Upper lobe of left lung (tissue), 6 donors: ENCODE measurements at places on chromosomes 6 and 20. TPM values are rescaled to one million over a fixed set of nuclear protein-coding genes. Genes with fewer than 3 reads are reported as not detected.

DNA sequence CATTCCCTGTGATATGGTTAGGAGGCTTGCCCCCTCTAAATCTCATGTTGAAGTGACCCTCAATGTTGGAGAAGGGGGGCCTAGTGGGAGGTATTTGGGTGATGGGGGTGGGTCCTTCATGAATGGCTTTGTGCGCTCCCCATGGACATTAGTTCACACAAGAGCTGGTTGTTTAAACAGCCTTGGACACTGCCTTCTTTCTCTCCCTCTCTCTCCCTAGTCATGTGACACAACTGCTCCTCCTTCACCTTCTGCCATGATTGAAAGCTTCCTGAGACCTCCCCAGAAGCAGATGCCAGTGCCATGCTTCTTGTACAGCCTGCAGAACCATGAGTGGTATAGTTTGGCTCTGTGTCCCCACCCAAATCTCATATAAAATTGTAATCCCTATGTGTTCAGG lies 117.2 kb upstream of the SLC22A16 start:
- H3K27ac ChIP-seq = no peak overlapping the region
- no peak overlapping the region for H3K4me3 ChIP-seq
- H3K36me3 ChIP-seq = no peaks in the 10 kb centered on the region
- DNase-seq = no peak

DNA sequence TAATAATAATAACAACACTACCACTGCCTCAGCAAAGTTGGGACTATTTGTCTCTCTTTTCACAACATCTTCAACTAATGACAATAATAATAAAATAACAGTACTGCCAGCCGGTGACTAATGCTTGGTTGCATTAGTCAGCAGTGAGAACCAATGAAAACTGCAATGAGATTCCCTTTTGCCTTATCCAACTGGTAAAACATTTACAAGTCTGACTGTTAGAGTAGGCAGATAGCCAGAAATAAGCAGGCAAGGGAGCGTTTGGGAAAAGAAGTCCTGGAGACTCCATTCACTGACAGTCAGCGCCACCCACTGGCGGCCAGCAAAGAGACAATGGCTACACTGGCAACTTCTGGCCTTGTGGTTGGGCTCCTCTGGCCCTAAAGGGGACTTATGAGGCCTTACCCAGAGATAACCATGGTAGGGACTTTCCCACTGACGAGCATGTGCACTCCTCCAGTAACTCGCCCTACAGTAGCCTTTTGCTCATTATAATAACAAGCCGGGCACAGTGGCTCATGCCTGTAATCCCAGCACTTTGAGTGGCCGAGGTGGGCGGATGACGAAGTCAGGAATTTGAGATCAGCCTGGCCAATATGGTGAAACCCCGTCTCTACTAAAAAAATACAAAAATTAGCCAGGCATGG lies 3.4 kb upstream of the NSFL1C start:
- DNase-seq = peak; percentile 91
- H3K27ac ChIP-seq = peak overlapping the region; percentile 11
- peaks cover 31% of the 10 kb centered on the region for H3K4me1 ChIP-seq
- no peaks in the 10 kb centered on the region for H3K36me3 ChIP-seq
- no peaks in the 10 kb centered on the region for H3K27me3 ChIP-seq

- H3K4me3 ChIP-seq = no peak overlapping the region
- peaks cover 5% of the 10 kb centered on the region for H3K4me1 ChIP-seq
- H3K27ac ChIP-seq = no peak overlapping the region
- no peaks in the 10 kb centered on the region for H3K36me3 ChIP-seq
Observed at GRCh38 chr6:148304976-148305375, 37.7 kb upstream of the SASH1 start.

GRCh38 chr6:106383573-106383972 lies 23.1 kb downstream of the CRYBG1 start:
- H3K36me3 ChIP-seq = no peaks in the 10 kb centered on the region
- no peaks in the 10 kb centered on the region for H3K4me1 ChIP-seq
- DNase-seq = no peak
- H3K27me3 ChIP-seq = no peaks in the 10 kb centered on the region
- no peak overlapping the region for H3K4me3 ChIP-seq

DNA sequence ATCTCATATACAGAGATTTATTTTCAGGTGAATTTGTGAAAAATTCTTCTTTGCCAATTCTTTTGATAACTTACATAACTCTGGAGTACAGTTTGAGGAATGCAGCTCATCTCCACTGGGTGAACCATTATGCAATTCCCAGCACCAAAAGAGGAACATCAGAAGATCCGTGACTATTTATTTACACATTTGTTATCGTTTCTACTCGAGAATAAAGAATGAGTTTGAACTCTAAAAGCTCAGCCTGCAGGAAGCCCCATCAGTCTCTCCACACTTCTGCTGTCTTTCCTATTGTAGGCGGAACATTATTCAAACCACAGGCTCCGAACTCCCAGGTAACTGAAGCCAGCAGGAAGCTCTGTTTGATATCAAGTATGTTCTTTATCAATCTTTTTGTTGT lies 95.9 kb upstream of the IFNGR1 start:
- no peak overlapping the region for H3K27ac ChIP-seq
- H3K36me3 ChIP-seq = no peaks in the 10 kb centered on the region
- peaks cover 16% of the 10 kb centered on the region for H3K4me1 ChIP-seq

DNA sequence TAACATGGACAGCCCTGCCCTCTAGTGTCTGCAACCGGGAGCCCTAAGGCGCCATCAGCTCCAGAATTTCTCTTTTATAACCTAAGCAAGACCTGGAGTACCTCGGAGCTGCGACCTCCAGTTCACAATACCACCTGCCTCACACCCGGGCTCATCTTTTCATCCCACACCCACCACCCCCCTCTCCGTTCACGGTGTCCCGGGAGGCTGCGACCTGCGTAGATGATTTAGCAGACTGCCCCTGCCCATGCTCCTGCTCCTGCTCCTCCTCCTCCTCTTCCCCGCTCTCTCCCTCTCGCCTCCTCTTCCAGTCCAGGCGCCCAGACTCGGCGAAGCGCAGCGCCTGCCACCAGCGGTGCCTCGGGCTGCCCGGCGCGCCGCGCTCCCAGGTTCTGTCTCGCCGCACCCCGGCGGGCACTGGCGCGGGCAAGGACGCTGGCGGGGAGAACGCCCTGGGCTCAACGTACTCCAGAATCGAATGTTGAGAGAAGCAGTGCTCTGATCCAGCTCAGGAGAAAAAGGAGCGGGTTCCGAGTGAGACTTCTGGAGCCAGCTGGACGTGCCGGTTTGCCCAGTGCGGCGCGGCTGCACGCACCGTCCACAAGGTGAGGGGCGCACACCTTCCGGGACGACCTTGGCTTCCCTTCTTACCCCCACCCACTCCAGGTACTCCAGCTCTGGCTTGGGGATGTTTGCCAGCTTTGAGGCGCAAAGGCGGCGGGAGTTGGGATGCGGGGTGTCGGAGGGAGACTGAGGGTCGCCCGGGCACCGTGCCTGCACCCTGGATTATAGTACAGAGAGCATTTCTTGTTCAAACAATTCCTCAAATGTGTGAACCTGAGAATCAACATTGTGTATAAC lies at the start of gene HTR1E:
Gene HTR1E (plus strand): TSS at position 310 of the 861 bp plus-strand sequence. CDS start 77,807 bp downstream, outside the sequence.
- peaks cover 9% of the 10 kb centered on the region for H3K27me3 ChIP-seq
- DNase-seq = peak; percentile 25
- H3K36me3 ChIP-seq = no peaks in the 10 kb centered on the region
- H3K4me3 ChIP-seq = peak within 1 kb of the TSS; percentile 31
- H3K4me1 ChIP-seq = no peaks in the 10 kb centered on the region

DNA sequence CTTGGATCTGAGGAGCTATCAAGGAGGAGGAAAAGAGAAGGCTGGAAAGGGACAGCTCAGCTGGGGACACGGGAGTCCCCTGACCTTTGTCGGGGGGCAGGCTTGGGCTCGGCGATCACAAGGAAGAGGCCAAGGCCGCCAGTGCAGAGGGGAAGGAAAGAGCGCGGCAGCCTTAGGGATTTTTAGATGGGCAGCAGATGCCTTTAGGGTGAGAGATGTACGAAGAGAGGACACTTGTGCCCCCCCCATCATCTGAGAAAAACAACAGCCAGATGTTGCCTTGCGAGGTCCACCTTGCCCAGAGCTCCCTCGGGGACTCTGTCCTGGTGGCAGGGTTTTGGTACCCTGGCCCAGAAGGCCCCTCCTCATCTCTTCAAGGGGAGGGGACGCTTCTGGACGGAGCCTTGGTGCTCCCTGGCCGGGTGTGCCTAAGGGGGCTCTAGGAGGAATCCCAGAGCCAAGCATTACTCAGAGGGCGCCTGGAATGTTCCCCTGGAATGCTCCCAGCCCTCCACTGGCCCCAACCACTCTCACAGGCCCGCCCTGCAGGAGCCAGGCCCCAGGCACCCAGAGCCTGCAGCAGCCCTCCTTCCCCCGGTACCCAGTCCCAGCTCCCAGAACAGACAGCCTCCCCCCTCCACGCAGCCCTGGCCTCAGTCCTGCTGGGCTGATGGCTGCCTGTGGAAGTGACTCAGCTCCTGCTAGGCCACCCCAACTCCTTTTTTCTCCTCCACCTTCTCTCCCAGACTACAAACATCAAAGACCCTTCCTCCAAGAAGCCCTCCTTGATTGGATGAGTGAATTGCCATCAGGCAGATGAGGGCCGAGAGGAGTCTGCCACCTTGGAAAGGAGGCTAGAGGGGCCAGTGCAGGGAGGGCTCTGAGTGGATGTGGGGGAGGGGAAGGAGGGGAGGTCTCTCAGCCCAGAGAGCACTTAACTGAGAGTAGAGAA lies 1.8 kb downstream of the ADAM33 start:
- peak overlapping the region; percentile 45 for H3K4me3 ChIP-seq
- peaks cover 17% of the 10 kb centered on the region for H3K27me3 ChIP-seq
- H3K27ac ChIP-seq = peak overlapping the region; percentile 19
- H3K4me1 ChIP-seq = peaks cover 25% of the 10 kb centered on the region
- no peak for DNase-seq

DNA sequence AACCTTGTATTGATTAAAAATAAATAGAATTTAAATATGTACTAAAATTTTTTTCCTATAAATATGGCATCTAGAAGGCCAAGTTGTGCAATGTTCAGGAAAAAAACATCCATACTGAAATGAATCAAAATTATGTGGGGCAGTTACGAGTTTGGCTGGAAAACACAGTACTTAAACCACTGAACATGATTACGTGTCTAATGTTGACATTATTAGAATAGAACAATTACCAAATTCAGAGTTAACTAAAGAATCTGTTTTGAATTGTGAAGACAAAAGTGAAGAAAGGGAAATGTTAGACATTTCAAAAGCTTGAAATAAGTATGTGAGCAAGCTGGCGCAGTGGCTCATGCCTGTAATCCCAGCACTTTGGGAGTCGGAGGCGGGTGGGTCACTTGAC lies 57.2 kb downstream of the KLHL31 start:
- no peaks in the 10 kb centered on the region for H3K4me1 ChIP-seq
- H3K4me3 ChIP-seq = no peak overlapping the region
- H3K27me3 ChIP-seq = no peaks in the 10 kb centered on the region
- H3K27ac ChIP-seq = no peak overlapping the region

DNA sequence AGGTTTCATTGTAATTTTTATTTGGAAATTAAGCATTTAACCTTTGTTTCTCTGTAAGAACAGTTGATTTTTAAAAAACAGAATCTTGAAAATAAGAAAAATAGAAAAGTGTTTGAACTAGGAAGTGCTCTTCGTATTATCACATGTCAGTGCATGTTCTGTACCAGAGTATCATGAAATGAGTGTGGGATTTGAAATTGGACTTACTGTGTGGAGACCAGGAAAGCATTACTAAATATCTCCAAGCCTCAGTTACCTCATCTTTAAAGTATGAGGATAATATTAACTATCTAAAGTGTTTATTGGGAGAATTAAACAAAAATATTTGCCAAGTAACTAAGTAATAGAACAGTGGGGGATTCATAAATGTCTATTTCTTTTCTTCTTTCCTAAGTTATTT lies 156.9 kb upstream of the FLRT3 start:
- H3K4me1 ChIP-seq = no peaks in the 10 kb centered on the region
- no peak overlapping the region for H3K27ac ChIP-seq
- no peak for DNase-seq
- H3K4me3 ChIP-seq = no peak overlapping the region

DNA sequence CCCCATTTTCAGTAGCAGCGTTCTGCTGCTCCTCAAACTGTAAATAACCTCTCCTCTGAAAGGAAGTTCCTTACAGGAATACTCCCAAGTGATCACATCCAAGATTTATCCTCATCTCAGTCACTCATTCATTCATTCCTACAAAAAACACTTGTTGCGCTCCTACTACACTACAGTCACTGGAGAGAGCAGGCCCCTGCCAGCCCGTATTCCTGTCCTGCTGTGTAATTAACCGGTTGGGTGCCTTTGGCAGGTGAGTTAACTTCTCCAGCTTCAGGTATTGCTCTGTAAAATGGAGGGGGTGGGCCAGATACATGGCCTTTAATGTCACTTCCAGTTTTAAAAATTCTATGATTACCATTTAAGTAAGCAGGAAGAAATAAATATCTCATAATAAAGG lies 15.0 kb upstream of the ZBTB24 start:
- no peak overlapping the region for H3K4me3 ChIP-seq
- no peak overlapping the region for H3K27ac ChIP-seq
- no peaks in the 10 kb centered on the region for H3K27me3 ChIP-seq
- H3K4me1 ChIP-seq = no peaks in the 10 kb centered on the region

DNA sequence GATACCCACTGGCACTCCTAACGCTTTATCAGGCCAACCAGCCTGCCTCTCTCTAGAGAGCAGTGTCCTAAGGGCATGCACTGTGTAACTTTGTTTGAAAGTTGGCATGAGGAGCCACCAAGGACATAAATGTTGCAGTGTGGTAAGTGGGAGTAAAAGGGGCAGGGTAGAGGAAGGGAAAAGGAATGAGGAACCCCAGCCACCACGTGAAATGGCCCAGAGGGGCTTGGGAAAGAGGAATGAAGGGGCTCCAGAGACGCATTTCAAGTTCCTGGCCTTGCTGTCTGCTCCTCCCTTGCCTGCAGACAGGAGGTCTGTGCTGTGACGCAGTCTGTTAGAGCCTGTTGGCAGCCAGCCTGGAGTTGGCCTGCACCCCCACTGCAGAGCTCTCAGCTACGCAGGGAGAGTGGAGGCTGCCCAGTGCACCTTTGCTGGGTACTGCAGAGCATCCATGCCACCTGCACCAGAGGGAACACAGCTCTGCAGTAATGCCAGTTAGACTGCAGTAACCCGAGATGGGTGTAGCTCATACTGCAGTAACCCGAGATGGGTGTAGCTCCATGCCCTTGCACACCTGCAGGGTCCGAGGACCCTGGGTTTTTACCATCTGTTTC lies 86.8 kb upstream of the SNAP25 start:
- no peak overlapping the region for H3K4me3 ChIP-seq
- no peak for DNase-seq
- no peaks in the 10 kb centered on the region for H3K27me3 ChIP-seq
- no peak overlapping the region for H3K27ac ChIP-seq

Gene MARCKS
- 46.8 TPM for total RNA-seq

Gene GTSF1L
- not detected for total RNA-seq
